Stimulated activated CD4-positive, alpha-beta T cell treated with anti-CD3 and anti-CD28 coated beads, TNF-alpha, amount 100 ng/mL, for 48 hours (primary cell): ENCODE measurements at places on chromosomes 5 and 9.

- DNase-seq: no peak
Observed at GRCh38 chr9:16532681-16533450, 337.6 kb downstream of the BNC2 start.

- DNase-seq: no peak
Observed at GRCh38 chr9:26809795-26810194, 82.8 kb downstream of the CAAP1 start.

- DNase-seq: no peak
Observed at GRCh38 chr9:130770679-130771442, 64.2 kb upstream of the ABL1 start.

- no peak for DNase-seq
Observed at GRCh38 chr5:89901983-89902382, 507.6 kb downstream of the CETN3 start.

GRCh38 chr5:31664566-31664965, 25.6 kb downstream of the PDZD2 start:
- no peak for DNase-seq

- no peak for DNase-seq
Observed at GRCh38 chr5:80414113-80414512, 6.2 kb downstream of the ZFYVE16 start.

GRCh38 chr9:87606841-87607521, 109.3 kb downstream of the DAPK1 start:
- DNase-seq: no peak

DNA sequence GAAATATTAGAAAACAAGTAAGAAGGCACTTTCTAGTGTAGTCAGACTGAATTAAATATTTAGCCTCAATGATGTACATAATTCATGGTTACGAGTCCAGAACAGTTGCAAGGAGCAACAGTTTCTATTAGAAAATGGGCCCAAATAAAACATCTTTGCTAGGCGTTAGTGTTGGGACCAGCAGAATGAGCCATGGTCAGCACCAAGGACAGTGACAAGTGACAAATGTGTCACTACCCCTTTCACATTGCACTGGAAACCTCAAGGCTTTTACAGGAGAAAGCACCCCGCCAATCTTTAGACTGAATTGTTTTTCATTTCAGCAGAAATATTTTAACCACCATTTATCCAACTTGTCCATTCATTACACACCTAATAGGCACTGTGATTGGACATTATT, 301.3 kb upstream of the ADCY2 start:
- no peak for DNase-seq

DNA sequence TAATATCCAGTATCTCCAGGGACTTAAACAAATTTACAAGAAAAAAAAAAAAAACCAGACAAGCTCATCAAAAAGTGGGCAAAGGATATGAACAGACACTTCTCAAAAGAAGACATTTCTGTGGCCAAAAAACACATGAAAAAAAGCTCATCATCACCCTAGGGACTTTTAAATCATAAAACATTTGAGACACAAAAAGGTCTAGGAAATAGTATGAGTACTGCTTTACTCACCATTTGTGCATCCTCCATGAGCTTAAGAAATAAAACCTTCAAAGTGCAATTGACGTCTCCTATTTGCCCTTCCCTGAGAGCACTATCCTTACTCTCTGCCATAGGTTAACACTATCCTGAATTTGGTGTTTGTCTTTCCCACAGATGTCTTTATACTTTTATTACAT, 193.7 kb upstream of the NREP start:
- DNase-seq: no peak
